Psoas muscle (tissue), 8 donors: ENCODE measurements at places on chromosomes 5 and 9. TPM values are rescaled to one million over a fixed set of nuclear protein-coding genes. Genes with fewer than 3 reads are reported as not detected.
A peak's percentile ranks its signal among the peaks of the same experiment; 100 is the strongest.

GRCh38 chr9:95107976-95108375 is 209.5 kb downstream of the FANCC start:
- H3K4me1 ChIP-seq: peaks cover 29% of the 10 kb centered on the region
- H3K27me3 ChIP-seq: no peaks in the 10 kb centered on the region
- peaks cover 3% of the 10 kb centered on the region for H3K36me3 ChIP-seq
- H3K4me3 ChIP-seq: no peak overlapping the region
- no peak for DNase-seq

DNA sequence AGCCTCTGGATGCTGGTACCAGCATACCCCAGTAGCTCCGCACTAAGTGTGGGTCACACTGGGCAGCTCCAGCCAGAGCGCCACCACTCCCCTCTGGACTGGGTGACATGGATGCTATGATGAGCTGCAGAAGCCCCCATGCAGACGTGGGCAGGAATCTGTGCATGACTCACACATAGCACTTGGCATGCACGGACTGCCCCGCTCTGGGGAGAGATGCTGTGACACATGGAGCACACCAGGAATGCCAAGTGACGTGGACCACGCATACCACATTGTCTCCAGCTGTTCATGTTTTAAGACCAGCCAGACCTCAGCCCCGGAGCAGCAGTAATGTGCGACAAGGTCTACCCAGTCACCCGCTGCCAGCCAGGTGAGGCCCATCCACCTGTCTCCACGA is 64.1 kb downstream of the SEMA4D start:
- H3K27ac ChIP-seq: no peak overlapping the region
- peaks cover 42% of the 10 kb centered on the region for H3K4me1 ChIP-seq
- no peak overlapping the region for H3K4me3 ChIP-seq
- no peaks in the 10 kb centered on the region for H3K27me3 ChIP-seq

GRCh38 chr5:33781286-33781685 is 110.5 kb downstream of the ADAMTS12 start:
- no peak overlapping the region for H3K27ac ChIP-seq
- H3K36me3 ChIP-seq: no peaks in the 10 kb centered on the region
- H3K4me1 ChIP-seq: no peaks in the 10 kb centered on the region
- DNase-seq: no peak
- H3K4me3 ChIP-seq: no peak overlapping the region
- H3K27me3 ChIP-seq: no peaks in the 10 kb centered on the region

DNA sequence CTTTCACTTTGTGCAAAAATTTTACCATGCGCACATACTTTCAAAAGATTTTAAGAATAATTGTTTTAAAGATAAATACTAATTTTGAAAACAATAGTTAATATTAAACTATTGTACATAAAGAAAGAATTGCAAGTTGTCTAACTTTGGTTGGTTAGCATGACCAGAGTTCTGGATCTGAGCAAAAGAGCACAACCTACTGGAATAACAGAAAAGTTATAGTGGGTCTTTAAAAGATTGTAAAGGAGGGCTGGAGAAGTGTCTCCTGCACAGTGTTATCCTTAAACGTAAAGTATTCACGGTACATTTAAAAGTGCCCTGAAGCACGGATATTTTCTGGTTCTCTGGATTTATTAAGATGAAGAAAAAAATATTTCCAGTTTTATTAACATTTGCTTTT is 70.6 kb downstream of the GLIS3 start:
- DNase-seq: no peak
- no peak overlapping the region for H3K4me3 ChIP-seq
- H3K27ac ChIP-seq: no peak overlapping the region
- H3K27me3 ChIP-seq: no peaks in the 10 kb centered on the region
- H3K36me3 ChIP-seq: no peaks in the 10 kb centered on the region

GRCh38 chr9:127122176-127123063 is at the start of gene ANGPTL2:
Gene ANGPTL2 (minus strand): TSS chr9:127122635. CDS start chr9:127108731, 13,904 bp downstream.
- peaks cover 23% of the 10 kb centered on the region for H3K36me3 ChIP-seq
- peaks cover 34% of the 10 kb centered on the region for H3K4me1 ChIP-seq
- H3K4me3 ChIP-seq: peak within 1 kb of the TSS; percentile 91

- no peak for DNase-seq
- no peaks in the 10 kb centered on the region for H3K4me1 ChIP-seq
- no peaks in the 10 kb centered on the region for H3K27me3 ChIP-seq
- no peak overlapping the region for H3K27ac ChIP-seq
Measured at GRCh38 chr5:67287510-67288268, 91.1 kb upstream of the CD180 start.

GRCh38 chr5:59766427-59767210 is 126.9 kb downstream of the PDE4D start:
- peaks cover 6% of the 10 kb centered on the region for H3K4me1 ChIP-seq
- H3K4me3 ChIP-seq: peak overlapping the region; percentile 74
- no peak overlapping the region for H3K27ac ChIP-seq
- H3K36me3 ChIP-seq: no peaks in the 10 kb centered on the region
- DNase-seq: no peak

- H3K36me3 ChIP-seq: no peaks in the 10 kb centered on the region
- no peak for DNase-seq
- no peak overlapping the region for H3K4me3 ChIP-seq
- no peaks in the 10 kb centered on the region for H3K4me1 ChIP-seq
- H3K27ac ChIP-seq: no peak overlapping the region
Measured at GRCh38 chr5:17169507-17169906, 47.9 kb upstream of the BASP1 start.

GRCh38 chr5:172163346-172163745 is 24.7 kb downstream of the STK10 start:
- H3K27ac ChIP-seq: peak overlapping the region; percentile 66
- peak; percentile 44 for DNase-seq
- H3K27me3 ChIP-seq: no peaks in the 10 kb centered on the region
- H3K36me3 ChIP-seq: no peaks in the 10 kb centered on the region
- H3K4me1 ChIP-seq: peaks cover 18% of the 10 kb centered on the region
- H3K4me3 ChIP-seq: no peak overlapping the region

DNA sequence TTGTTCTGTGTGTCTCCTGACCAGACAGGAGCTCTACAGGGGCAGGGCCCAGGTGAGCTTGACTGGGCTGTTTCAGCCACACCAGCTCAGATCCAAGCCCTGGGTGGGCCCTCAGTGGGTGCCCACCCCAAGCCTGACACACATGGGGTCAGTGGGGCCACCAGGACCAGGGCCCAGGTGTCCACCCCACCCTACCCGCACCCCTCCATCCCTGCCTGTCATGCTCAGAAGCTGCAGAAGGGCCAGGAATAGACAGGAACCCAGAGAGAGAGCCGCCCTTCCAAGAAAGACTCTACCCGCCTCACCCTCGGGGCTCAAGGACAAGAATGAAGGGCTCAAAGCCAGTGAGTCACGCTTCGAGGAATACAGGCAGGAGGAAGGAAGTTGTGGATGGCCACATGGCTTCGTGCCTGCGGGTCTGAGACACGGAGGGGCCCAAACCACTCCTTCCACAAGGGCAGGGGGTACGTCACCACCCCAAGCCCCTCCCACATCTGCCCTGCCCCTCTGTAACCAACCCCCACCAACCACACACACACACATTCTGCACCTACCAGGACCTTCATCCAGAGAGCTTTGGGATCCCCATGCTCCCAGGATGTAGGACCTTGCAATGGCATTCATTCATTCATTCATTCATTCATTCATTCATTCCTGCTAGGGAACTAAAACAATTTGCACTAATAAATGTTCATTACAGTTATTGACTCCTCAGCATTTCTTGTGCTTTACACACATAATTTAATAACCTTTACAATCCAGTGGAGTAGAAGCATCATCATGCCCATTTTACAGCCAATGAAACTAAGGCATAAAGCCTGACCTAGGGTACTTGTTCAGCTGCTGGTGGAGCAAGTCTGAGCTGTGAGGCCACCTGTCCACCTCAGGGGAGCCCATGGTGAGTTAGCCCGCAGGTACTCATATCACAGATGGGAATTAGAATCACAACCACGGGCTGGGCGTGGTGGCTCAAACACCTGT is 55.9 kb upstream of the STXBP1 start:
- peak overlapping the region; percentile 1 for H3K27ac ChIP-seq
- no peak overlapping the region for H3K4me3 ChIP-seq
- no peaks in the 10 kb centered on the region for H3K27me3 ChIP-seq
- H3K36me3 ChIP-seq: peaks cover 7% of the 10 kb centered on the region
- DNase-seq: peak; percentile 73

DNA sequence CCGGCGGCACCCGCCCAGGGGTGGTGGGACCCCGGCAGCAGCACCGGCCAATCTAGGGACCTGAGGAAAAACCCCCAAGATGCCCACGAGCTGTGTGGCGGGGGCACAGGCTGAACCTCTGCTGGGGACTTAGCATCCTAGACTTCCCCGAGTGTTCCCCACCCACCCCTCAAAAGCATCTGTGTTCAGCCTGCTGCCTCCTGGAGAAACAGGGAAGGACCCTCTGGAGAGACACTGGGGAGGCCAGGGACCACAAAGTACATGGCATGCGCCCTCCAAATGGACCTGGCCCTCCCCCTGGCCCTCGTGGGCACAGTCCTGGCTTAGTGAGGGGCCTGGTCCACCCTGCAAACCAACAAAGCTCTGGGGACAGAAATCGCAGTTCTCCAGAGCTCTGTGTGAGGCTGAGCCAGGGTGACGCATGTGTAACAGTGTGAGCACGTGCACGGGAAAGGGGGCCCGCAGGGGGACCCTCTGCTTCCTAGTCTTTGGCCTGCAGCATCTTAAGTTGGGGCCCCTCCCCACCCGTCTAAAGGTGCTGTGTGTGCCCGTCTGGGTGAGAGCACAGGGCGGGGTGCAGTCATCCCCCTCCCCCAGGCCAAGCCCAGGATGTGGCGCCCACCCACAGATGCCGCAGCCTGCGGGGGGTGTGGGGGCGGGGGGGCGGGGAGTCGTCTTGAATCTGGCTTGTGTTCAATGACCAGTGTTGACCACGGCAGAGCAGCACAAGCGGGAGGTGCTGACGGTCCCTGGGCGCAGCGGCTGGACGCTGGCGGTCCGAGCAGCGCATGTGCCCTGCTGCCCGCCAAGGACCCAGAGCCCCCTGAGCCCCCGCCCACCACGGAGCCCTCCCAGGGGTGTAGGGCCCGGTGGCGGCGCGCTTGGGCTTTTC is 672 bp upstream of the KCNT1 start:
- DNase-seq: no peak
- H3K4me3 ChIP-seq: peak overlapping the region; percentile 50

- DNase-seq: no peak
- no peaks in the 10 kb centered on the region for H3K36me3 ChIP-seq
- peak overlapping the region; percentile 99 for H3K27ac ChIP-seq
- H3K27me3 ChIP-seq: no peaks in the 10 kb centered on the region
- peaks cover 22% of the 10 kb centered on the region for H3K4me1 ChIP-seq
Measured at GRCh38 chr9:99905833-99906402, 536 bp upstream of the STX17 start.

DNA sequence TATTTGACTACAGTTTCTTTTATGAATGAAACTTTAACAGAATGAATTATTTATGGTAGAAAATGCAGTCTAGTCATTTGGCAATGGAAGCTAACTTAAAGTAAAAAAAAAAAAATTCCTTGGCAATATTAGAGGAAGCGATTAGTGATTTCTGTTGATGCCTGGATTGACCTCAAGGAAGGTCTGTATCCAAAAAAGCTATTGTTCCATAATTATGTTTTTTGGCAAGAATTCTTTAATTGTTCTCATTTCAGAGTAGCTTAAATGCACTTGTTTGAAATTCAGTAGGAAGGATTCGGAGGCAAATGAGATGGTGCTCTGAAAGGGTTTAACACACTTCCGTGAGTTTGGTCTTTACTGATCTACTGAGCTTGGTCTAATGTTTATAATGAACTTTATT is 61.8 kb downstream of the ITGA1 start:
- DNase-seq: no peak
- H3K36me3 ChIP-seq: no peaks in the 10 kb centered on the region
- H3K27ac ChIP-seq: no peak overlapping the region
- no peaks in the 10 kb centered on the region for H3K4me1 ChIP-seq

DNA sequence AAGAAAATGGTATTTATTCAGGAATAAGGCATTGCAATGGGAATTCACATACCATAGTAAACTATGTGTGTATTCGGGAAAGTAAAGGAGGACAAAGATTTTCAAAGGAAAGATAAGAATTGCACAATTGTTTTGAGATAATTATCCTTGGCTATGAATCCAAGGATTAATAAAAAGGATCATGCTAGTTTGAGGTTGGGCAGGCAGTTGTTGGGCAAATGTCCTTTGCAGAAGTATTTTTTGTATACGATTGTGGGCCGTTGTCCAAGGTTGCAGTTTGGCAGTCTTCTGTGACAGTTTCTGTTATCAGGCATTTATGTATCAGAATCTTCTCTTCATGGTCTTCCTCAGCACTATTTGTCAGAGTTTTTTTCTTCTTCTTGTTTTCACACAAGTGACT is 10.6 kb upstream of the UBAP2 start:
- H3K4me1 ChIP-seq: no peaks in the 10 kb centered on the region
- no peaks in the 10 kb centered on the region for H3K27me3 ChIP-seq
- no peaks in the 10 kb centered on the region for H3K36me3 ChIP-seq
- no peak for DNase-seq
- H3K4me3 ChIP-seq: no peak overlapping the region

DNA sequence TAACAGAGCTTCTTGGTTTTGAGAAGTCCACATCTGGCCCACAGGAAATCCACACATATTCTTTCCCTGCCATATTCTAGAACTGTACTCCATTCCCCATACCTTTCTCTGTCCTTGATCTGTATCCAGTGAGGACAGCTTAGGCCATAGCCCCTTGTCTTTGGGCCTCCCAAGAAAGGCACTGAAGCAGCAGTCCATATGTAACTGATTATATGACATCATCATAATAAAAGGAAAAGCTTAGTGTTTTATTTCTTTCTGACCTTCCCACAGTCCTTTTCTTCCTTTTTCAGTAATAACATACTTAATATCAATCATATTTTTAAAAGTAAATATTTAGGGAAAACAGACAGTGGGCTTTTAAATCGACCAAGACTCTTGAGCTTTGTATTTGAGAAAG is 222.0 kb downstream of the EDIL3 start:
- no peak overlapping the region for H3K27ac ChIP-seq
- H3K4me1 ChIP-seq: no peaks in the 10 kb centered on the region
- H3K36me3 ChIP-seq: no peaks in the 10 kb centered on the region
- no peaks in the 10 kb centered on the region for H3K27me3 ChIP-seq
- no peak overlapping the region for H3K4me3 ChIP-seq

DNA sequence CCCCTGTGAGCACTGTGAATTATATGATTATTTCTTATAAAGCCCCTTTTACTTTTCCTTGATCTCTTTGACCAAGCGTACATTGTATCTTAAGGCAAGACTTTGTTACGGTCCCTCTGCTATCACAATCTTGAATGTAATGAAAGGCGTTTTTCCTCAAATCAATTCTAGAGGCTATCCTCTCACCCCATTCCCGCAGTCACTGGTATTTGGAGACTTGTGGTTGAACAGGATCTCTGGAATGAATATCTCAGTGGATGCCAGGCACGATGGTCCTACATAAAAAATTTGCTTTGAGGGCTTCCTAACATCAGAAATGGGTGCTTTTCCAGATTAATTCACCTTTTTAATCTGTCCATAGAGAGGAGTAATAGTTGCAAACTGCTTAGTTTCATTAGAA is 151.4 kb upstream of the PAPPA start:
- H3K36me3 ChIP-seq: no peaks in the 10 kb centered on the region
- no peak for DNase-seq

GRCh38 chr9:106960258-106960657 is 97.3 kb downstream of the ZNF462 start:
- DNase-seq: no peak
- peaks cover 65% of the 10 kb centered on the region for H3K4me1 ChIP-seq
- no peak overlapping the region for H3K4me3 ChIP-seq
- H3K27ac ChIP-seq: no peak overlapping the region
- no peaks in the 10 kb centered on the region for H3K27me3 ChIP-seq
- no peaks in the 10 kb centered on the region for H3K36me3 ChIP-seq

The INSL4 gene
- not detected for total RNA-seq

The MLANA gene
- total RNA-seq: not detected

The TCERG1 gene
- total RNA-seq: 43.6 TPM

The BSPRY gene
- total RNA-seq: not detected

The FBP1 gene
- total RNA-seq: 0.51 TPM

The NOXA1 gene
- total RNA-seq: 3.5 TPM

The COL5A1 gene
- 11.3 TPM for total RNA-seq

The CXXC5 gene
- 31.9 TPM for total RNA-seq
